ENCODE measurements at places on chromosomes 4 and X.

DNA sequence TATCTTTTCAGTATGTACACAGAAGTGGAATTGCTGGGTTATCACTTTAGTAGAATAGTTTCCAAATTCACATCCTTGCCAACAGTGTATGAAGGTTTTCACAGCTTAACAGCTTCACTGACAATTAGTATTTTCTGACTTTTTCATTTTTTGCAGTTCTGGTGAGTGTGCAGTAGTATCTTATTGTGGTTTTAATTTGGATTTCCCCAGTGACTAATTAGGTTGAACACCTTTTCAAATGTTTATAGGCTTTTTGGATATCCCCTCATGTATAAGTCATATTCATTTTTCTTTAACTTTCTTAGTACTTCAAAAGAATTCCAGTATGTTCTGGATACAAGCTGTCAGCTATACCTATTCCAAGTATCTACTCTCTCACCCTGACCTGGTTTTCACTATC, 37.1 kb downstream of the BRCC3 start:
- DNase-seq, result no peak

DNA sequence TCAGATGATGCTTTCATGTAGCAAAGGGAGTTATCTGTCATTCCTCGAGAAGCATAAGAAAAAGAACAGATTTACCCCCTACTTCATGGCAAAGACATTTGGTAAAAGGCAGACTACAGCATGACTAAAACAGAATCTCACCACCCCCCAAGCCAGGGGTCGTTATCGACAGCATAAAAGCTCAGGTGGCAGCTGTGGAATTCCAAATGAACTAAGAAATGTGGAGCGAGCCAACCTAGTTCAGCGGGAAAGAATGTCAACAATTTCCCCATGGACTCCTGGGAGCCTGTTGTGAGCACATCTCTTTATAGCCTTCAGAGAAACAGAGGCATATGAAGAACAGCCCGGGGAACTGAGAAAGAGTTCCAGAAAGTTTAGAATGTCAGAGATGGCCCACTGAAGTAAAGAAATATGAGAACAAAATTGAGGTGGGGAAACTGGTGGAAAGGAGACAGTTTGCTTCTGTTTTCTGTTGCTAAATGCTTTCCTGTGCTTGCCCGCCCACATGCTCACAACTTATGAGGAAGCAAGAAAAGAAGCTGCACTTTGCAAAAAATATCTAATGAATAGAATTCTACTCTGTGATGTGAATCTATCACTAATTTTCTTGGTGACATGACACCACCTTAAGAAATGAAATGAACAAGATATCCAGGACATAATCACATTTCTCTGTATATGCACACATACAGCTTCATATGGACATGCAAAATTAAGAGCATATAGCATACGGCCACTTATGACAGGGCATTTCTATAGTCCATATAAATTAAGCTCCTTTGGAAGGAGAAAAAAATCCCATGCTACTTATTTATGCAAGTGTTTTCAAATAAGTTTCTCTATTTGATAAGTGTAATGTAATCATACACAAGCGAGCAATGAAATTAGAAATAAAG, 135.3 kb upstream of the MID1 start:
- DNase-seq, result no peak

- DNase-seq, result no peak
These were observed at the start of gene ZAR1 for GRCh38 chr4:48490012-48490679. ZAR1 (plus strand) TSS chr4:48490252; CDS start chr4:48490292, 40 bp downstream.

DNA sequence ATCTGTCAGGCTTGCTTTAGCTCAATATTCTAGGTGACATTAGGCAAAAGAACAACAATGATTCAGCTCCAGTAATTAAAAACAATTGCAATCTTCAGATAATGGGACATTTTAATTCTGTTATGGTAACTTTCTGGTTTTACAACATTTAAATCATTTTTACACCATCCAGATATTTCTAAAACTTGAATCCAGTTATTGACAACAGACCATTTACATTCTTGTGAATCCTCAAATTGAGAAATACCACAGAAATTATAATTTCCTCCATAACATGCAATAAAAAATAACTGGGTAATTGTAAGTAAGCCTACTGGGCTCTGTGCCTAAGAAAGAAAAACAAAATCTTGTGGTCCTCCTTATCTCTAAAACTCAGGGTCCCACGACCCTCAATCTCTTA, 195.0 kb upstream of the S100G start:
- DNase-seq, result no peak

GRCh38 chr4:184163813-184164212, 53.9 kb downstream of the ENPP6 start:
- no peak for DNase-seq

GRCh38 chr4:119706804-119707203, 78.2 kb upstream of the PDE5A start:
- DNase-seq, result no peak

DNA sequence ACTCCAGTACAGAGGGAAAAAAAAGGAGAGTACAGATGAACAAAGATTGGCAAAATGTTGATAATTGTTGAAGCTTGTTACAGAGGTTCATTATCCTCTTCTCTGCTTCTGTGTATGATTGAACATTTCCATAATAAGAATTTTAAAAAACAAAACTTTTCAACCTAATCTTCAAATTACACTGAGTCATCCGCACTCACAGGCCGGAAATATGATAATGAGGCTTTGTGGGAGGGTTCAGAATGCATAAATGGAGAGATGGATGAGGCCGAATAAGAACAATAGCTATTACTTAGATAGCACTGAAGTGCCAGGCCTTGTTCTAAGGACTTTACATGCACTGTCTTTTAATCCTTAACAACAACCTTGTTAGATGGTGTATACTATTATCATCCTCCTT, 4.6 kb upstream of the ERCC6L start:
- DNase-seq, result no peak

DNA sequence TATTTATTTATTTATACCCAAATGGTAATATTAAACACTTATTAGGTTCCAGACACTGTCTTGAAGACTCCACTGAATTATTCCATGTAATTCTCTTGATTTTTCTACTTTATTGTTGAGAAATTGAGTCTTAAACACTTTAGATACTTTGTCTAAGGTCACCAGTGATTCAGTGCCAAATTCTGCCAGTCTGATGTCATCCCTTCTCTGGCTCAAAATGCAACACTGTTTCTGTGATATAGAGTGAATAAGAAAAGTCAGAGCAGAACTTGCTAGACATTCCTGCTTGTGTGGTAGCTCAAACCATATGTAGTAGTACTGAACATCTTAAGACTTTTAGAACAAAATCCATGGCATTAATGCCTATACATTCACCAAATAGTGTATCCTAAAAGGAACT, 164.3 kb downstream of the GABRB1 start:
- no peak for DNase-seq

DNA sequence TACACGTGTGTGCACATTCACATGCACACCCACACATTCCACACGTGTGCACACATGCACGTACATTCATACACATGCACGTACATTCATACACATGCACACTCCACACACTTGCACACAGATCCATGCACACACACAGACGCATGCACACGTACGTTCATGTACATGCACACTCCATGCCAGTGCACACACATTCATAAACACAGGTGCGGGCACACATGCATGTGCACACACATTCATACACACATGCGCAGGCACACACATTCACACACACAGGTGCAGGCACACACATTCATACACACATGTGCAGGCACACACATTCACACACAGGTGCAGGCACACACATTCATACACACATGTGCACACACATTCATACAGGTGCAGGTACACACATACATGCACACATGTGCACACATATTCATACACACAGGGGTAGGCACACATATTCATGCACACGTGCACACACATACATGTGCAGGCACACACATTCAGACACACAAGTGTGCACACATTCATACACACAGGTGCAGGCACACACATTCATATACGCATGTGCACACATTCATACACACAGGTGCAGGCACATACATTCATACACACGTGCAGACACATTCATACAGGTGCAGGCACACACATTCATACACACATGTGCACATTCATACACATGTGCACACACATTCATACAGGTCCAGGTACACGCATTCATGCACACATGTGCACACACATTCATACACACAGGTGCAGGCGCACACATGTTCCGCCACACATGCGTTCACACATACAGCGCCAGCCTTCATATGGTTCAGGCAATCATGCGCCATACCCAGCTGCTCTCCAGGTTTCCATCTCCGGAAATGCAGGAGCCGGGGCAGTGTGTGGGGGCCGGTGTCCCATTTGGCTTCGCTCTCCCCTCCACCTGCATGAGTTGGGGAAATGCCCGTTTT, 124.8 kb downstream of the HMX1 start:
- DNase-seq, result no peak

- no peak for DNase-seq
These were observed 186.4 kb upstream of the NDST3 start for GRCh38 chr4:117847849-117848248.

DNA sequence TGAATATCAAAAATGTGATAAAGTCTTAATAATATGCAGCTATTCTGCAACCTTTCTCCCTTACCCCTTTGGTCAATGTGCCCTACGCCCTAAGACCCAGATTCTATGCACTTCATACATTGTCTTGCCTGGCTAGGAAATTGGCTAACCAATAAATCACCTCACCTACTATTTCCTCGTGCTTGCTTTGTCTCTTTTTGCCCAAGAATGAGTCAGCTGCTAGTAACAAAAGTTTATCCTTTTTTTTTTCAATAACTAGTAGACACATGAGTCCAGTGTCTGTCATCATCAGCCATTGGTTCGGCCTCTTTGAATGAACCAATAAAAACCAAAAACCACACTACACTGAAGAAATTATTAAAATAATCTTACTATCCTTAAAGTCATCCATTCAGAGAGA, 387.1 kb downstream of the PPP3CA start:
- no peak for DNase-seq

DNA sequence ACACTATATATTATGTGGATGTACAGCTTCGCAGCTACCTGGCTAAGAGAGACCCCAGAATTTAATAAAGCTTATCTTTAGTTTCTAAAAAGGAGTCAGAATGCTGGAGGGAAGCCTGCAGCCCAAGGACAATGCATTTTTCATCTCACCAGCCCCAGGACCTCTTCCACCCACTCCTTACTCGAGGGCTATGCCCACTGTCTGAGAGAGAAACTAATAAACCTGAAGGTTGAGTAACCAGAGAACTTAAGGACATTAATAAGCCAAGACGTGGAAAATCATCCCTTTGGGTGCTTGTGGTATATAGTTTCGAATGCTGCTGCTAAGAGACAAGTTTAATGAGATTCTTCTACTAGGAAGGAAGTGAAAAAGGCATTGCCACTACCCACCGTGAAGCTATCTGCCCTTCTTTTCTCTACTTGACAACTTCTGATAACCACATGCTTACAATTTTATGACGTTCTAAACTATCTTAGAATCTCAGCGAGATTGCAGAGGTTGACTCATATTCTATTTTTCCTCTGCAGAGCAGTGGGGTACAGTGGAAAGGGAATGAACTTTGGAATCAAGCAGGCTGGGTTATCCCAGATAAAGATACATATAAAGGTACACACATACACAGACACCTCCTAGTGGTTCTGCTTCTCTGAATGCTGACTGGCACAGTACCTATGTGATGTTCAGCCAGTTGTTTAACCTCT, 3.3 kb downstream of the RELL1 start:
- no peak for DNase-seq

DNA sequence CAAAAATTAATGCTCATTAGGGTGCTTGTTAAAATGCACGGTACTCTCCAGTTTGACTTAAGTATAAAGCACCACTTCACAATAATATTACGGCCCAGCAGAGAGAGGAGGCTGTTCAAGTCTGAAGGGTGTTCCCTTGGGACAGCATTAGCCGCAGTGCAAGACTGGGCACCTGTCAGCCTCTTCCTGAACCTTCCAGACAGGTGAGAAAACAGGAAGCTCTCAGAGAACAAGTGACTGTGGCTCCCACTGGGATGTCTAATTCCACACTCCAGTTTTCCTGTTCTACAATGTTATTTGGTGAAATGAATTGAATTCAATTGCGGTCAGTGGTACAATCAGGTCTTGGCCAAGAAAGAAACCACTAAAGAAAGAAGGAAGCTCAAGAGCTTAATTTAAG, 414.4 kb downstream of the SMARCA1 start:
- no peak for DNase-seq

GRCh38 chrX:46130247-46130646, 415.0 kb downstream of the ZNF674 start:
- no peak for DNase-seq

GRCh38 chr4:5378002-5378401, 326.7 kb downstream of the STK32B start:
- DNase-seq, result no peak

GRCh38 chrX:147679356-147680005, 232.2 kb upstream of the FMR1 start:
- no peak for DNase-seq

DNA sequence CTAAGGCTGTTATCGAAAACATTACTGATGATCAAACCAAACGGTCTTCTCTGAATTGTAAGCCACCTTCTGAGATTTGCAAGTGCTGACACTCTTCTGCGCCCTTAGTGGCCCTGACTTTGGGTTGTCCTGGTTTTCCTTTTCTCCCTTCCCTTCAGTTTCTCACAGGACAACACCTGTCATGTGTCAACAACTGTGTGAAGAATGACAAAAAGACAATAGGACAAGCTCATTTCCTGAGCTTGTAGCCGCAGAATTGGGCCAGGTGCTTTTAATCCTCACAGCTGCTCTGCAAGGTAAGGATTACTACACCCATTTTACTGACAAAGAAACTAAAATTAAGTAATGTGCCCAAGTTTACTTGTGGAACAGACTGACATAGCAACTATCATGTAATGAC, 44.9 kb upstream of the TXK start:
- DNase-seq, result no peak

DNA sequence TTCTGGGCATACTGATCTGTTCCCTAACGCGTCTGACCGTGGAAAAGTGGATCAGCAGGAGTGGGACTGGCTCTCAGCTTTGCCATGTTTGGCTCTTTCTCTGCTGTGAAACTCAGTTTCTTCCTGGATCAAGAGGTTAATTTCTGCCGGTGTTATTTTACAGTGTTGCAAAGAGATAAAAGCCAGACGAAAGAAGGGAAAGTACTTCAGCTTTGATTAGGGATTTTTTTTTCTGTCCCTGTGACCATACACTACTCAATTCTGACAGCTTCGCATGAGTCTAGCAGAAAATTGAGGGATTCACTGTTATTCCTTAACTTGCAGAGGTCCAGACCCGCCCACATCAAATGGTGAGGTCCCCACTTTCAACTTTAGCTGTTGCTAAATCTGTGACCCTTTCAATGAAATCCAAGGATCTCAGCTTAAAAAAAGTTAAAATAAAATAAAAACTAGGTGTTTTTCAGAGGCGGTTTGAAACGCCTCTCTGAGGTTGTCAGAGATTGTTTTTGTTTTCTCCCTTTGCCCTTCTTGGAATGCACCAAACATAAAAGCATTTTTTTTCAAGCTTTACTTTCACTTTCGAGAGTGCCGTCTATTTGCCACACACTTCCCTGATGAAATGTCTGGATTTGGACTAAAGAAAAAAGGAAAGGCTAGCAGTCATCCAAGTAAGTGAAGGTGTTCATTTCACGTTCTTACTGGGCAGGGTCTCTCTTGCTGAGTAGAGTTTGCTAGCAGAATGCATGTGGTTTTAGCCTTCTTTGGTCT, at the start of gene TLR3:
TSS of gene TLR3 (plus strand) at position 576 of the 768 bp plus-strand sequence. CDS start 7,464 bp downstream, outside the sequence.
- no peak for DNase-seq

All from stimulated activated CD8-positive, alpha-beta memory T cell treated with anti-CD3 and anti-CD28 coated beads, Interleukin-2, amount 100 ng/mL, for 48 hours (primary cell).